ENCODE measurements at places on chromosomes 3 and 15.

DNA sequence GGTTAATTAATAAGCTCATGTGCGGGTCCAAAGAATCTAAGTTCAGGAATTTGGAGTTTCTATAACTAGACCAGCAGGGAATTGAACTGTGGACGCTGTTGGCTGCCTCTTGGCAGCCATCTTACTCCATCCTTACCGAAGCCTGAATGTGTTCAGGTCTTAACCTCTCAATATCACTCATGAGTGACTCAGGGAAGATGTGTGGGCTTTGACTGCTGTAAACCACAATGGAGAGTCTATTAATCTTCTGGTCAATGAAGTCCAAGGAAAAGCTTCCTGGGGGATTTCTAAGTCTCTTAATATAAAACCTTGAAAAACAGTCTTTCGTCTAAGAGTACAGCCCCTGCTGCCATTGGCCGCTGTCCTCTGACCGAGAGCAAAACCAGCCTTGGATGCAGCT is 46.7 kb upstream of the OXTR start:
- DNase-seq, result no peak

- no peak for DNase-seq
These were observed 24.2 kb upstream of the LRRC34 start for GRCh38 chr3:169836942-169837275.

- DNase-seq, result no peak
These were observed 614 bp upstream of the MINDY2 start for GRCh38 chr15:58770519-58770856.

DNA sequence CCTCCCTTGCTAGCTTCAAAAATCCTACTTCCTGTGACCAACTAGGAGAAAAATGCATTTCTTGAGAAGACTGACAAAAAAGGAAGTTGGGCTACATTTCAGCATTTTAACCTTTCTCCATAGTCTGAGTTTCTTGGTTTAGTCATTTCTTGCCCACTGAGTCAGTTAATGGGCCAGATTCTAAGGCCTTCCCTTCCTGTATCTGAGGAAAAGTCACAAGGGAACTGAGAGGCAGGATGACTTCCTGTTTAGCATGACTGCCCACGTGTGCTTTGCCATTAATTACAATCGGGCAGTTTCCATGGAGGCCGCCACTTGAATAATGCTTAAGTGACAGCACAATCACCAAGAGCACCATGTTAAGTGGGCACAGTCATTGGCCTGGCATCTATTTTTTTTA is 794.4 kb upstream of the LMCD1 start:
- DNase-seq, result no peak

GRCh38 chr3:52198643-52199608 is 966 bp downstream of the ALAS1 start:
- no peak for DNase-seq

GRCh38 chr3:63808633-63809032 is 10.5 kb upstream of the C3orf49 start:
- no peak for DNase-seq

DNA sequence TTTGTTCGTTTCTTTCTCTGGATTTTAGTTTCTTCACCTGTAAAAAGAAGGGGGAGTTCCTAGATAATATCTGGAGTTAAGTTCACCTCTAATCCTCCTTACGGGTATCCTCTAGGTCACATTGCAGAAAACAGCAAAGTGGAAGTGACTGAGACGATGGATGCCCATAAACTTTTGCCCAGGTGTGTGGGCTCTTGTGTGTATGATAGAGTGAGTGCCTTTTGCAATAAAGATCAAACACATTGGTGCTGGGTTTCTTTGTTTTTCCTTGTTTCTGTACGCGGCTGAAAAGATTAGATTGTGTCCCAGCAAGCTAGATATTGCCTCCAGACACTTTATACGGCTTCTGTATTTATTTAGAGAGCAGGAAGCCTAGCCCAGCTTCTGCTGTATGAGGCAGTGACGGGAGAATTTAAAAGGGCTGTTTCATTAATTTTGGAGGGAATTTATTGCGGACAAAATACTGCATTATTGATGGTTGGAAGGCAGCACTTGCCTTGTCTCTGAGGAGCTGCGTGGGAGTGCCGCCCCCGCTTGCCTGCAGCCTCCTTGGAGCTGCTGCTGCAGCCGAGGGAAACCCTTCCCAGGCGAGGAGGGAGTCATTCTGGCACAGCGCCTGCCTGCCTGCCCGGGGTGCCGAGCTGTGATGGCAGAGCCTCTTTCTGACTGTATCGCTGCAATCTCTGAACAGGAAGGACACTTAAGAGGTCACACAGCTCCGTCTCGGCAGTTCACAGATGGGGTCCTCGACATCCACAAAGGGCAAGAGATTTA is 38.5 kb downstream of the PYDC2 start:
- no peak for DNase-seq

GRCh38 chr3:16294844-16295243 is 29.8 kb downstream of the OXNAD1 start:
- no peak for DNase-seq

GRCh38 chr15:92091155-92091734 is 237.7 kb downstream of the SLCO3A1 start:
- DNase-seq, result no peak

- DNase-seq, result no peak
These were observed 22.2 kb downstream of the CFAP20DC start for GRCh38 chr3:59027607-59028006.

DNA sequence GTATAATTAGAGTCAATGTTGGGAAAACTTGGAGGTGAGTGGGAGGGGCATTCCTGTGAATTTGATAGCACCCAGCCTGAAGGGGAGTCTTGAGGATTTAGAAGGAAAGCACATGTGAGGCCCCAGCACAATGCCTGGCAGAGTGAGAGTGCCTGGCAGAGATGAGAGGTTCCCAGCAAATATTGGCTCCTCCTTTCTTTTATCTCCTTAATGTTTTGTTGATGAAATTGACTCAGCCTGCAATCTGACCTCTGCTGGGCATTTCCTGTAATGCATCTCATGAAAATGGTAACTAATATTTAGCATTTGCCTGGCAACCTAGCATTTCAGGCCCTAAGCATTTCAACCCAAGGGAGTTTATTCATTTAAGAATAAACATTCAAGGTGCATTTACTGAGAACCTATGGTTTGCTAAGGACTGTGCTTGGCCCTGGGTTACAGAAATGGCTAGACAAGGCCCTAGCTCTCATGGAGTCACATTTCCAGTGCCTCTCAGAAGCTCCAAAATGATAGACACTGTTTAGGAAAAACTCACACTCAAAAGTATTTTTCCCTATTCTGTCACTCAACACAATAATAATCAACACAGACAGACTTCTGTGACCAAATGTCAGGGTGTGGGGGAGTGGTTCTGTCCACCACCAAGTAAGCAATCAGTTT is 19.0 kb downstream of the PDHB start:
- DNase-seq, result peak; percentile 25

DNA sequence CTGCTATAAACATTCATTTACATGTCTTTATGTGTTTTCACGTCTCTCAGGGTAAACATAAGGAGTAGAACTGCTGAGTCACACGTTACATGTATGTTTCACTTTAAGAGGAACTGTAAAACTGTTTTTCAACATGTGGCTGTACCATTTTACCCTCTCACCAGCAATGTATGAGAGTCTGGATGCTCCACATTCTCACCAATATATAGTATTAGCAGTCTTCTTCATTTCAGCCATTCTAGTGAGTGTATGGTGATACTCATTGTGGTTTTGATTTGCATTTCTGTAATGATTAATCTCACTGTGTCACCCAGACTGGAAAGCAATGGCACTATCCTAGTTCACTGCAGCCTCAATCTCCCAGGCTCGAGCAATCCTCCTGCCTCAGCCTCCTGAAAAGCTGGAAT is 37.1 kb downstream of the PHC3 start:
- DNase-seq, result no peak

DNA sequence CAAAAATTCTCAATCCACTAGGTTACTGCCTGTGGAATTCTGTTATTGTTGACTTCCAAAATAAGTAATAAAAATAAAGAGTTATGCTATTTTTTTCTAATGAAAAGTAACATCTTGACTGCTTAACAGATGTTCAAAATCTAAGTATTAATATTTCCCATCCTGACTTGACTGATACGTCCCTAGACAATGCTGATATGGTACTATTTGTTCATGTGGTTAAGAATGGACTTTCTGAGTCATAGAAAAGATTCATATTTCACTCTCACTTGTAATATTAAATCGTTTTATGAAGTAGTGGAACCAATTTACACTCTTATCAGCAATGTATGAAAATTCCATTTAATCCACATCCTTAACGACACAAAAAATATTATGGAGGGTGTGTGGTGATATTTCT is 104.8 kb upstream of the PLSCR5 start:
- no peak for DNase-seq

- no peak for DNase-seq
These were observed 44.9 kb upstream of the CCNL1 start for GRCh38 chr3:157204880-157205279.

DNA sequence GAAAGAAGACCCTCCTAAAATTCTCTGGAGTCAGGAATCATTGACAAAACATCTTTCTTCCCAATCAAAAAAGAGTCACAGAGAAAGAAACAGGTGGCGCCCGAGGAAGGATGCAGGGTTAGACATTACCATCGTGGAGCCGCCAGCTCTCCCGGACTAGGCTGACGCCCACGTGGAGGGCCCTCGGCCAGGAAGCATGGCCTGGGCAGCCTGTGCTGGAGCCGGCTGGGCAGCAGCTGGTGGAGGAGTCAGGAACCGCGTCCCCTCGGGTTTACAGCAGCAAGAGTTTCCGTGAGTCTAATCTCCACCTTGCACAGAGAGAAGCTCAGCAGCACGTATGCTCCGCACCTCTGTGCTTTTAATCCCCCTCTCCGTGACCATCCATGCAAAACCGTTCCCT is 533.7 kb upstream of the ATP11B start:
- DNase-seq, result no peak

DNA sequence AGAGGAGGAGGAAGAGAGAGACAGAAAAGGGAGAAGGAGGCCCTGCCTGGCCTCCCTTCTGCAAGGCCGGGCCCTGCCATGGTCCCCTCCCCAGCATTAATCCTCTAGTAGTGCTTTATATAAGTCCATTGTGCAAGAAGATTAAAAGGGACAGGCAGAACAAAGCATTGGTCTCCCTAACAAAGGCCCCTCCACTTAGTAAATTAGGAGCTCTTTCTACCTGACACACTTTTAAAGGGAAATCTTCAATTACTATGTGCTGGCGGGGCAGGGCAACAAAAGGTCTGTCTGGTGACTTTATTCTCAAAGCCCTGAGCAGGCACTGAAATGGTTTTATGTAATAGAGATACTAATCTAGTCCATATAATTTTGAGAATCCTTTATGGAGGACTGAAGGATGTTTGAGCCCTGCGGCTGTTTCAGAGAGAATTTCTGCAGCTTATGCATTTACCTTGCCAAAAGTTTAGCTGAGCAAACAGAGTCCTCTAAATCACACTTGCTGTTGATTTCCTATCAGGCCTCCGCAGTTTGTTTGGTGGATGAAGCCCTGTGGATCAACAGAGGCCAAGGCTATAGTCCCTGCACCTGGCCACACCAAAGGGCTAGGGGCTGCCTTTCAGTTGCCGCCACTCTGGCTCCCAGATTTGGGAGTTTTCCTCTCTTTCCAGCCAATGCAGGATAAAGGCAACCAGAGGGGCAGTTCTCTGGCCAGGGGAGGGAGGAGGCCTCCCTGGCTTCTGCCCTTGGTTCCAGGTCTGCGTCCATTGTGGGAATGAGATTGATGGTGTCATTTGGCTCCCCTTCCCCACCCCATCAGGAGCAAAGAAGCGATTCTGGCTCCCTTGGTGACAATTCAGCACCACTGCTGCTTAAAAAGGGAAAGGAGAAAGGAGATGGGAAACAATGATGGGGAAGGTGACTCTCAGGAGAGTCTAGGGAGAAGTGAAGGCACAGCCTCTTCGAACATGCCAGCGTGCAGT is 148.0 kb downstream of the MEGF11 start:
- no peak for DNase-seq

DNA sequence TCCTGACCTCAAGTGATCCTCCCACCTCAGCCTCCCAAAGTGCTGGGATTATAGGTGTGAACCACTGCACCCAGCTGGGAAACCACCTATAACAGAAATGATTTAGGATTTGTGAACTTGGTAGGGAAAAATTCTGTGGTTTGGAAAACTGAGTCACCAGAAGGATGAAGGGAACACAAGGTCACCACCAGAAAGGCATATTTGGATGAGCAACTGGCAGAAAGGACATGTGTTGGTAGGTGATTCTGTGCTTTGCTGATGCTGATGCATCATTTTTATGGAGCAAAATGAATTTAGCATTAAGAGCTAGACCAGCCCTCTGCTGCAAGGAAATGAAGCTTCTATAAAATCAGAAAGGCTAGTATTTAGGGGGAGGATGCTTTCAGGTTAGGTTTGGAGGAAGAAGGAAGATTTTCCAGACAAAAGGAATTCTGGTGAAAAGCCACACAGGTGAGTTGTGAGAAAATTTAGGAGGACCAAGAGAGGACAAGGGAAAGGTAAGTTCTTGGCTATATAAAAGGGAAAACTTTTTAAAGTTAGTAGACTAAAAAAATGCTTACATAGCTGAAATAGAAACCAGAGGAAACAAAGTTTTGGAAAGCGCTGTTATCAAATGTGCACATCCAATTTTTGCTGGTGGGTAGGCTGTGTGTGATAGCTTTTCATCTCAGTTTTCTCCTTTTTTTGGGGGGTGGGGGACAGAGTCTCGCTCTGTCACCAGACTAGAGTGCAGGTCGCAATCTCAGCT is 3.6 kb downstream of the PXK start:
- no peak for DNase-seq

- no peak for DNase-seq
These were observed 101.6 kb downstream of the ERC2 start for GRCh38 chr3:56366641-56367162.

- no peak for DNase-seq
These were observed 93.3 kb upstream of the RAD18 start for GRCh38 chr3:9056581-9056980.

DNA sequence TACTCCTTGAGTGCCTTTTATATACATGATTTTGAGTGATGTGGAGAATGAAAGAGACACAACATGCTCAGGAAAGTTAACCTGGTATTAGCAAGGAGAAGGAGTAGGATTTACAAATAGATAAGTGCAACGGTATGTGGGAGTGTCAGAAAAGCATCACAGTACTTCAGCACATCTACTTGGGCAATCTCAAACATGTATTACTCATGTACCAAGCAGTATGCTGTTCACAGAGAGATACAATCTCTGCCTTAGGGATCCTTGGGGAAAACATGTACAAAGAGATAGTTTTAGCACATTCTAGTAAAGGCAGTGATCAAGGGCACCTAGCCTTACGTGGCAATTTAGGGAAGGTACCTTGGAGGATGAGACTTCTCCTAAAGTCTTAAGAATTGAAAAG is 146.5 kb downstream of the FILIP1L start:
- no peak for DNase-seq

GRCh38 chr3:74134831-74135230 is 479.6 kb downstream of the CNTN3 start:
- DNase-seq, result no peak

- DNase-seq, result peak; percentile 34
These were observed 75.4 kb upstream of the POMGNT2 start for GRCh38 chr3:43181202-43181821.

DNA sequence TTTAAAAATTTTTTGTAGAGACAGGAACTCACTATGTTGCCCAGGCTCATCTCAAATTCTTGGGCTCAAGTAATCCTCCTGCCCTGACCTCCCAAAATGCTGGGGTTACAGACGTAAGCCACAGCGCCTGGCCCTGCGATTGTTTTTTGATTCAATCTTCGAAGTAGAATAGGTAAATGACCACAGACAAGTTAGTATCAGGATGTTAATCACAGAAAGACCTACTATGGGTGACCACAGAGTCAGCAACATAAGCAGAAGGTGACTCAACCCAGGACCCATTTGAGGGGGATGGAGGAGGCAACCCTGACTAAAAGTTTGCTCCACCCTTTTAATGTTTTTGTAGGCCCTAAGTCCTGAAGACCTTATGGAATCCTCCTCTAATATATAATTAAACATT is 10.0 kb upstream of the USP3 start:
- no peak for DNase-seq
